ENCODE measurements at places on chromosomes 16 and 17.

DNA sequence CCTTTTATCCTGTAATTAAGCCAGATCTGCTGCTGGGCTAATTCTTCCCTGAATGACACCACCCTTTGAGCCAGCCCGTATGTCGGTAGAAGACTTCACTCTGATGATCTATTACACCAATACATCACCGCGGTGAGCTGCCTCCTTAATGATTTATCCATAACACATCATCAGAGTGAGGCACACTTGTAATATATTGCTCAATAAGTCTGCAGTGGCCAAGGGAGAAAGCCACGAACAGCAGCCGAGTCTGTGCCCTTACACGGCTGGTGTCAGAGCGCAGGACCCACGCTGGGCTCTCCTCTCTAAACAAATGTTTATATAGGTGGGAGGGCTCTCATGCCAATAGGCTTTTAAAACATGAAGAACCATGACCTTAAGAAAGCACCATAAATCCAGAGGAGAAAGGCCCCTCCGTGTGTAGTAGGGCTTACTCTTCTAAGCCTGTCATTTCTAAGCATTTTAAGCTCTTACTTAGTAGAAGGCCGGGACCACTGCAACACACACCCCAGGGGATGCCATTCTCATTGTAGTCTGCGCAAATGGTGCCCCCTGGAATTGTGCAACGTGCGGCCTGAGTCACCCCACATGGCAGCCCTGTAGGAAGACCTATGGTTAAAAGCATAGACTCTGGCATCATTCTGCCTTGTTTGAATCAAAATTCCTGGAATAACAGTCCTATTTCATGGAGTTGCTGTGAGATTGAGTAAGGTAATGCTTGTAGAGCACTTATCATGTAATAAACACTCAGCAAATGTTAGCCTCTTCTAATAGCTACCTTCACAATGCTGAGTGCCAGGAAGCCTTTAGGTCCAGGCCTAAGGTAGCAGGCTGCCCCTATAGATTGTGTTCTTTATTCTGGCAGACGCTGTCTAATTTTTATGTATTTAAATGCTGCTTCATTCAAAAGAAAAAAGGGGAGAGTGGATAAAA, 26.1 kb downstream of the MRPS23 start:
- DNase-seq, result no peak

DNA sequence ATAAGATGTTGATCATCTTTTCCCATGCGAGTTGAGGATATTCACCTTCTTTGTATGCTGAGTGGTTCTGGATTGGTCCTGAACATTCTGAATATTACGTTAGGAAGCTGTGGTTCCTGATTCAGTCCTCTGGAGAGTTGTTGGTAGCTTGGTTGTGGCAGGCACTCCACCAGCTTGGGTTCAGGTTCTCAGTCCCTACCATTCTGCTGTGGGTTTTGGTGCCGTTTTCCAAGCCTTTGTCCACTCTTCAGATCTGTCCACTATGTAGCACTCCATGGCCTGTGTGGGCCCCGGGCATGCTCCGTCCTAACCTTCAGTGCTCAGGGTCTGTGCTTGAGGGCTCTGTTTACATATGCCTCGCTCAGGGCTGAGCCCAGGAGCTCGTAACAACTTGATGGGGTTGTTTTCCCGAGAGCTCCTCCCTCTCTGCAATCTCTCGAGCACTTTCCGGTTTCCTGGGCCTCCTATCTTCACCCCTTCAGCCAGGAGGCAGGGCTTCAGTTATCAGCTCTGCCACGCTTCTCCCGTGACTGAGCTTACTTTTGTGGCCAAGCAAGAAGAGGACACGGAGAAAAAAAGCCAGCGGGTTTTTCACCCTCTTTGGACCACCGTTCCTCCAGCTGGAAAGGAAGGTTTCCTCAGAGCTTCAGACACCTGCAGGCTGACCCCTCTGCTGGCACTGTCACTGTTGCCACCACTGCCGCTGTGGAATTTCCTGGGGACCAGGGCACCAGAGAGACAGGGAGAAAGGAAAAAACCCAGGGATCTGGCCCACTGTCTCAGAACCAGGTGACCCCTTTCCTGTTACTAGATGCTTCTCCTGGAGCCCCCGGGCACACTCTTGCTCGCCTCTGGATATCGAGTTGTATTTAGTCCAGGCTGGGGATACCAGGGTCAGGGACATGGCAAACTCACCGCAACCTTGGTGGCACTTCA, 19.6 kb downstream of the KIAA0513 start:
- no peak for DNase-seq

GRCh38 chr17:44220213-44221083, 973 bp upstream of the UBTF start:
- no peak for DNase-seq

- no peak for DNase-seq
These were observed 32.6 kb downstream of the KDM8 start for GRCh38 chr16:27235938-27236245.

DNA sequence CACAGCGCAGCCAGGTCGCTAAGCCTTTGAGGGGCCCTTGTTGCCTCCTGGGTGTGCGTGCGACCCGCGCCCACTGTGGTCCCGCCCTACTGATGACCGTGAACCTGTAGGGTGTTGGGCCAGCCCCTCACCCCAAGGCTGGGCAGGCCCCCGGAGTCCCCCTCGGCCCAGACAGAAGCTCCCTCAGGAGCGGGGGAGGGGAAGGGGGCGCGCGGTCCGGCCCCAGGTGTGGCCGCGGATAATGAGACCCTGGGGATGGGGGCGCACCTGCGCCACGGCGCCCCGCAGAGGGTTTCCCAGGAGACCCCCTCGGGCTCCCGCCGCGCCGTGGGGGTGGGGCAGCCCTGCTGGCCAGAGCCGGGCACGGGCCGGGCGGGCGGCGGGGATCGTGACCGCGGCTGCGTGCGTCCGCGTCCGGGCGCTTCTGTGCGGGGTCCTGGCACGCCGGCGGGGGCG, 358 bp upstream of the ARHGDIG start:
- DNase-seq, result no peak

GRCh38 chr17:22492331-22492730, 800.0 kb downstream of the KCNJ18 start:
- no peak for DNase-seq

- no peak for DNase-seq
These were observed 171.9 kb downstream of the ENGASE start for GRCh38 chr17:79246225-79247190.

- DNase-seq, result no peak
These were observed 10.5 kb downstream of the OSBPL7 start for GRCh38 chr17:47810901-47811635.

- DNase-seq, result no peak
These were observed 59.6 kb upstream of the ADCY9 start for GRCh38 chr16:4175849-4176248.

All from PC-9 (cell line).